ENCODE measurements at places on chromosomes 3 and 15.

DNA sequence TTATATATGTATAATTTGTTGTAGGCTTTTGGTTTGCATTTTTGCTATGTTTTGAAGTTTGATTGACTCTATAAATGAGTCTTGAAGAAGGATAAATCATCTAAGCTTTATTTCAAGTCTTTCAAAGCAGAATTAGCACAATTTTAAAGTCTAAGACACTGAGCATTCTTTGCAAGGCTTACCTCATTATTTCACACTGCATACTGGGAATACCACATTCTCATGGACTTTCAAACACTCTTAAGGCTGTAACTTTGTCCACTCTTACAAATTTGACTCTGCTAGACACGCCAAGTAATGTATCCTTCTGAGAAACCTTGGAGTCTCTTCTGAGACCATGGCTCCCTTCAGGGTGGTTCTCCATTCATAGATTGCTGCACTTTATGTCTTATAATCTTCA lies 281.3 kb upstream of the COL8A1 start:
- DNase-seq: no peak

DNA sequence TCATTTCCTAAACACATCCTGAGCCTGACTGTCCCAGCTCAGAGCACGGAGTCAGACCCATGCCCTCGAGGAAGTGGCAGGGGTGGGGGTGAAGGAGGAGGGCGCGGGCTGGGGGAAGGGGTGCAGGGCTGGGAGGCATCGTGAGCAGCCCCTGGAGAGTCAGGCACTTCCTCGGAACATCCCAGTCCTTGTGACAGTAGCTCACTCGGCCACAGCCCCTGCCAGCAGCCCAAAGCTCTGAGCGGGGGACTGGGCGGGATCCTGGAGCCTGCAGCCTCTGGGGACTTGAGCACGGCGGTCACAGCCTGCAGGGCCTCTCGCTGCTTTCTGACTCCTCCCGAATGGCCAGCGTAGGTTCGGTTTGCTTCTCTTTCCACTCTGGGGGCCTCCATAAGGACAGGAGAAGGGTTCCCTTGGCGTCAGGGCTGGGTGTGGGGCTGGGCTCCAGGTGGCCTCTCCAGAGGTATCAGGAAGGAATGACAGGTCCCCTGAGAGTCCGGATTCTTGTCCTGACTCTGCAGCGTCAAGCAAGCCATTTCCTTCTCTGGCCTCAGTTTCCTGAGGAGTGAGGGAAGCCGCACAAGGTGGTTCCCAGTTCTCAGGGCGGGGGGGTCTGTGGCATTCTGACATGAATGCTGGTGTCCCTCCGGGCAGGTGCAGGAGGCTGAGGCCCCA lies 20.9 kb downstream of the PSTPIP1 start:
- DNase-seq: no peak

- DNase-seq: no peak
Measured at GRCh38 chr15:67685008-67685599, 140.2 kb upstream of the SKOR1 start.

- no peak for DNase-seq
Measured at GRCh38 chr3:125602752-125603649, 7.7 kb upstream of the OSBPL11 start.

DNA sequence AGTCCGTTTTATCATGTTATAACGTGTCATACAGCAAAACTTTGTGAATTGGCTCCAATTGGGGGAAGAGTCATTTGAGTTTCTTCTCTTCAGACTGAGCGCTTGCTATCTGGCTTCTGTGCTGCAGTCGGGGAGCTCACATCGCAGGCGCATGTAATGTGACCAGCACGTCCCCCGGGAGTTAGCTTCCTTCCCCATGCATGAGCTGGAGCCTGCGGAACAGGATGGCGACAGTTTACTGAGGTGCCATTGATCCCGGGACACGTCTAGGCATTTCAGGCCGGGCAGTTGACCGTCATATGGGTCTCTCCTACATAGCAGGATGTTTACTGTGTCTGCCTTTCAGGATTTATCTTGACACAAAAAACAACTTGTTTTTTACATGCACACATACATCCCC lies 44.8 kb downstream of the CMTM8 start:
- no peak for DNase-seq

- no peak for DNase-seq
Measured at GRCh38 chr3:11131371-11131770, 22.9 kb upstream of the HRH1 start.

- no peak for DNase-seq
Measured at GRCh38 chr3:70620956-70621355, 308.5 kb upstream of the MDFIC2 start.

GRCh38 chr3:88744896-88745295 lies 362.5 kb upstream of the EPHA3 start:
- no peak for DNase-seq

DNA sequence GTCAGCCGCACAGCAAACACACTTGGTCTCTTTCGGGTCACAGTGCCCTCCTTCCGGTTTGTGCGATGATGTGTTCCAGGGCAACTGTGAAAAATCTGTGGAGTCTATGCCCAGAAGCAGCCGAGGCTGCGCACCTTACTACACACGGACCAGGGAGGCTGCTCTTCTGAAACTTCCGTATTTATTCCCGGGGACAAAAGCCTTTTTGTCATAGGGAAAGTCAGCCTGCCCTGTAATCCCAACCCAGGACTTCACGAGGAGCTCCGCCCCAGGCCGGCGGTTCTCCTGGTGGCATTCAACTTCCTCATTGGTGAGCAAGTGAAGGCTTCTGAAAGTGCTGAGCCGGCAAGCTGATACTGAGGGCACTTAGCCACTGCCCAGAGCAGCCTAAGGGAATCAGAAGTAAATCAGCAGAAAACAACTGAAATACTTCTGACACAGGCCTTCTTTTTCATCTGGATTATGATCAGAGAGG lies 126.5 kb downstream of the FMN1 start:
- no peak for DNase-seq

DNA sequence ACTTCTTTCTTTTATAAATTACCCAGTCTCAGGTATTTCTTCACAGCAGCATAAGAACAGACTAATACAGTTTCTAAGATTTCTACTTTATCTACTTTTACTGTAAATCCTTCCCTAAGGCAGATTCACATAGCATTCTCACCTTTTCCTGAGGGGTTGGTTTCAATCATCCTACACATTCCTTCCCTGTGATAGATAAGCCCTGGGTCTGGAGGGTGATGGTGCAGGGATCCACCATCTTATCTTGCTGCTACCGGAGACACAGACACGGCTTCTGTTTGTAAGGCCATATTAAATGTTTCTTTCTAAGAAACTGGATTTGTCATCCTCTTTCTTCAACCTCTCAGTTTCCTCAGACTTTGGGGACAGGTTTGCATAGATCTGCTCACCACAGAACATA lies 6.1 kb downstream of the IQCF5 start:
- DNase-seq: no peak

DNA sequence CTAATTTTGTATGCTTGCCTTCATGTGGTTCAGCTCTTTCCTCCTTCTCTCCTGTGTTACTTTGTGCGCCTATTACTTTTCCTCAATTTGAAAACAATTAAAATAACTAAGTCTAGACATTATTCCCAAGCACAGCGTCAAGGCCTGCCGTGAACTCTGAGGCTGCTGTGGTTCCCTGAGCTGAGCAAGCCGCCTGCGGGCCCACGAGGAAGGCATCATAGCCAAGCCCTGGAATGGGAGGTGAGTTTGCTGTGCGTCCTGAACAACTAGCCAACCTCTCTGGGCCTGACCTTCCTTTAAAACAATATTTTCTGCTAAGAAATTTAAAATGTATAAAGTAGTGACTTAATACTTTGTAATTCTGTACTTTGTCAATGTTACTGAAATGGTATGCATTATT lies 327.2 kb downstream of the OCA2 start:
- no peak for DNase-seq

GRCh38 chr3:45333549-45333948 lies 54.8 kb upstream of the LARS2 start:
- DNase-seq: no peak

DNA sequence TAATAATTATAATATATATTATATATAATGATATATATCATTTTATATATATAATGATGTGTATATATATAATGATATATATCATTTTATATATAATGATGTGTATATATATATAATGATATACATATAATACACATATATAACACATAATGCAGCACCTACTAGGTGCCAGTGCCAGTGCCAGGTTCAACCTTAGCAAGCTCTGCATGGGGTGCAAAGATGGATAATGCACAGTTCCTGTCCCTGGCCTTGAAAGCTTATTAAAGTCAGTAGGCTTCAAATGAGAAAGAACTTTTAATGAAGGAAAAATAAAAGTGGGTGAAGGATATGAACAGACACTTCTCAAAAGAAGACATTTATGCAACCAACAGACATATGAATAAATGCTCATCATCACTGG lies 192.7 kb upstream of the SLC2A2 start:
- DNase-seq: no peak

- no peak for DNase-seq
Measured at GRCh38 chr15:81302701-81303109, 21.2 kb downstream of the STARD5 start.

- DNase-seq: no peak
Measured at GRCh38 chr15:100612539-100612938, 10.2 kb downstream of the ASB7 start.

DNA sequence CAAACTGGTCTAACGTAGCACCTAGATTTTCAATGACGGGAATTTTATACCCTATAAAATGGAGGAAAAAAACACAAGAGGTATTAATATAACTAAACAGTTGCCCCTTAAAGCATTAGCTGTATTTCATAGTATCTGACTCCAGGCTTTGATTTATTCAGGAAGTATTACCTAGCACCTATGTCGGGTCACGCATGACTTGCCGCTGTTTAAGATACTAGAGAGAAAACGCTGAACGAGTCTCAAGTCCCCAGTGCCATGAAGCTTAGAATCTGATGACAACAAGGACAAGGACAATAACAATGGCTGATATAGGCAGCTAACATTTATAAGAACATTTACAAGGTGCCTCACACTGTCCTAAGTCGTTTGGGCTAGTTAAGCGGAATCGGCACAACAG lies 1.9 kb downstream of the SNRPA1 start:
- DNase-seq: no peak

GRCh38 chr15:27061739-27062138 lies 90.8 kb downstream of the GABRG3 start:
- no peak for DNase-seq

DNA sequence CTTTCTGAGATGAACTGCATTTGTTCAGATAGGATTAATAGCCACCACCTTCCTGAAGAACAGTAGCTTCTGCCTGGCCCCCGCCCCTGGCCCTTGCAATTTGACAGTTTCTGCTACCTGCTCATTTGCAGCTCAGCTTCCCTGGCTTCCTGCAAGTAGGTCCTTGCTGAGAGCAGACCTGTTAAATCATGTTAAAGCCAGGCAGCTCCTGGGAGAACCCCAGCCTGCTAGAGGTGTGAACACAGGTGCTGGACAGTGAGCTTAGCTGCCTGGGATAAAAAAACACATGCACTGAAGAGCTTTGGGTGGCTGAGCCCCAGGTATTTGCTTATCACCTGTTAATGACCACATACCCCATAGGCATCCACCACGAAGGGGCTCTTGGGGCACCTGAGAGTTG lies 143.4 kb downstream of the PTPRG start:
- no peak for DNase-seq

DNA sequence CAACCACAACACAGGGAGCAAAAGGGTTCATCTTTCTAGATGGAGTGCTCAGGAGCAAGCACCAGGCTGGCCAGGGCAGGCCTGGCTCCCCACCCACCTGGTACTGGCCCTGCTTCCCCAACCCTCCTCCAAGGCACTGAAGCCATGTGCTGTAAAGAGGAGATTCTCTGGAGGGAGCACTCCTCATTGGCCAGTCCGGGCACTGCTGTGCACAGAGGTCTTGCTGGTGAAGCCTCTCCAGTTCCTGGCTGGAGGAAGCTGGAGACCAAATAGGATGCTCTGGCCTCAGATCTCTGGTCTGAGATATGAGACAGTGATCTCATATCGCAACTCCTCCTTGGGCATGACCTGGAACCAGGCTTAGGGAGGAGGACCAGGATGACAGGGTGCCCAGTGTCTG lies 7.7 kb upstream of the SEMA3F start:
- DNase-seq: no peak

GRCh38 chr15:76349301-76350070 lies 12.9 kb downstream of the ISL2 start:
- DNase-seq: no peak

DNA sequence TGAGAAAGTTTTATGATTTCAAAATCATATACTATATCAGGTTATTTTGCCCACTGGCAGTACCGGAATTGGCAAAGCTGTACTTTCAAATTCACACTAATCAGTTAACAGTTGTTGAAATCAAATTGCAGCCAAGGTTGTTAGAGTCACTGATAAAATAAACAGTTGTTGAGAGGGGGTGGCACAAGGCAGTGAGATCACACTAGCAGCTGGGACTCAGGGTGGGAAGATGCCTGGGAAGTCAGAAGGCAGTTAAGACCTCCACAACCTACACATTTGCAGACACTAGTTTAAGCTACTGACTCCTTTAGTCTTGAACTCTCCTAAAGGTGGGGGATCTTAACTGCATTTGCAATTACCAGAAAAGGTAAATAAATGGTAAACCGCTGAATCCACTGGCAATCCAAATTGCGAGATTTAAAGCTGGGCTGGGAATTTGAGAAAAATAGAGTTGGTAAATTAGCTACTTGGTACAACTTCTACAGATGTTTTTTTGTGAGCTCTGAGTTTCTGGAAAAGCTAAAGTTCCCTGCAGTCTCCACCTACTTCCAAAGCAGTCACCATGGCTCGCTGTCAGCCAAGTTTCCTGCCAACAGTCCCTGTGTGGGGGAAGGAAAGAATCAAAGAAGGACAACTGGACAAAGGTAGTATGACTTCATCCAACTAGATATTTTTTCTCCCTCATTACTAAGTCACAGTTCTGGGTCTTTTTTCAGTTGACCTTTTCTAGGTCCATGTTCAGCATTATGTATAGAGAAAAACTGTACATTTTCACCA lies 105.7 kb downstream of the ZNF385D start:
- no peak for DNase-seq

DNA sequence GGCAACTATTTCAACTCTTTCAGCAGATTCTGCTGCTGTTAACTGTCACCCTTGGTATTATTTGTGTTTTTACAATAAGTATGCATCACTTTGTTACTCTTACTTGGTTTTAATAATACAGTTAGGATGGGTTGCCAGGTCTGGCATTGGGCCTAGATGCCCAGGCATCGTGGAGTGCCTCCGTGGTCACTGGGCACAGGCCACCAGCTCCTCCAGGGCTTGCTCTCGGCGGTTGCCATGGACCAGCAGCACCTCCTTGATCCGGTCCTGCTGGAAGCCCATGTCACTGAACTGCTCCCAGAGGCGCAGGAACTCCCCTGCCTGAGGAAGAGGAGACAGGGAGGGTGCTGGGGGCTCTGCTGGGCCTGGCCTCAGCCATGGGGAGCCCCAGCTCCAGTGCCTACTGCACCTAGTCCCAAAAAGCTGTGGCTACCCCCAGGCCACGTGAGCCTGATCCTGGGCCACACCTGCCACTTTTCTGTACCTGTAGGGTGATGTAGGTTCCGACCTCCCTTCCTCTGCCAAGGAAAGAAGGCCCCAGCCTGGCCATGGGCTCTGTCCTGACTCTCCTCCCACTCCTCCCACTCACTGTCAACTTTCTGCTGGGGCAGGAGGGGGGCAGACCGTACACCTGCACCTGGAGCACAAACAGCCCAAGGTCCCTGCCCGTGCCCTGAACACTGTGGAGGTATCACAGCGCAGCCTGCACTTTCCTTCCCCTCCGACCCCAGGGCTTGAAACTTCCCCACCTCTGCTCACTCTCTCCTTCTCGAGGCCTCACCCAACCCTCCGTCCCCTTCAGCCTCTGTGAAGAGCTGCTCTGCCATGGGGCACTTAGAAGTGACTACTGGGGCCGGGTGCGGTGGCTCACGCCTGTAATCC lies 16.6 kb downstream of the KBTBD13 start:
- DNase-seq: no peak

GRCh38 chr3:150106740-150107428 lies 136.2 kb upstream of the PFN2 start:
- DNase-seq: peak; percentile 47

GRCh38 chr3:193008654-193009053 lies 91.0 kb upstream of the MB21D2 start:
- DNase-seq: no peak
